Fibroblast of skin of scalp (primary cell): ENCODE measurements at places on chromosomes 1 and 21.

GRCh38 chr21:29271927-29272333, 26.8 kb upstream of the BACH1 start:
- DNase-seq = no peak

- peak; percentile 69 for DNase-seq
Observed at GRCh38 chr1:155218854-155219591, 10.5 kb downstream of the MTX1 start.

DNA sequence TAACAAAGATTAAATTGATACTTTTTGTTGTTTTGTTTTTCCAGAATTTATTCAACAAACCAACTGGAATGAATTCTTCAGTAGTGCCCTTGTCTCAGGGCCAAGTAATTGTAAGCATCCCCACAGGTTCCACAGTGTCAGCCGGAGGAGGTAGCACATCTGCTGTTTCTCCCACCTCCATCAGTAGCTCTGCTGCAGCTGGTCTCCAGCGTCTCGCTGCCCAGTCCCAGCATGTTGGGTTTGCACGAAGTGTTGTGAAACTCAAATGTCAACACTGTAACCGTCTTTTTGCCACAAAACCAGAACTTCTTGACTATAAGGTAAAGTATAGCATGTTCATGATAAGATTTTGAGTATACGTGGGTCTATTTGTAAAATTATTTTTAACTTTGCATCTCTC, 118.5 kb downstream of the ZMYM4 start:
- DNase-seq = no peak

DNA sequence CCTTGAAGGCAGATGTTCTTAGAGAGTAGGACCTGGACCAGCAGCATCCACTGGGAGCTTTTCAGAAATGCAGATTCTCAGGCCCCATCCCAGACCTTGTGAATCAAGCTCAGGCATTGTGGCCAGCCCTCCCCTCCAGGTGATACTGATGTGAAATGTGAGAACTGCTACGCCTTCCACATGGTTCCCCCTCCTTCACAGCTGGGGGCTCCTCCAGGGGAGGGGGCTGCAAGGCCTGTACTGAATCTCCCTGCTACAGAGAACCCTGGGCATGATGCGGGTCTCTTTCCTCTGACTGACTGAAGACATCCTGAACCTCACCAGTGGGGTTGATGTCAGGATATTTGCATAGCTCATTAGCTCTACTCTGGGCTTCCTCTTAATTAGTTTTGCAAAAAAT, 141.8 kb upstream of the CSF3R start:
- no peak for DNase-seq

- DNase-seq = peak; percentile 98
Observed at GRCh38 chr1:214551436-214552173, at the start of gene PTPN14. PTPN14 (minus strand) TSS chr1:214551602; CDS start chr1:214464803, 86,799 bp downstream.

DNA sequence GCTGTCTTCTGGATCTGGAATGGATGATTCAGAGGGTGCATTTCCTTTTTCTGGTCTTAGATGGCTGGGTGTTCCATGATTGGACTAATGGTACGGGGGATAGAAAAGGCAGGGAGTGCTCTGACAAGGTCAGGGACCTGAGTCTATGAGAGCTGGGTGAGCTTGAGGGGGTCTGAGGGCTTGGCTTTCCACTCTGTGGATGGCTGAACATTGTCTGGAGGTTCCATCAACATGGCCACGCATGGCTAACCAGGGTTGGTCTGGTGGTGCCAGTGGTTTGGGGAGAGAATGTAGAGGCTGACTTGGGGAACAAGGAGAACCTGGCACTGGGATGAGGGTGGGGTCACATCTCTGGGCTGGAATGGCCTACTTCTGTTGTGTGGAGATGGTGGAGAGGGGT, 41.5 kb upstream of the TSPAN2 start:
- no peak for DNase-seq

- no peak for DNase-seq
Observed at GRCh38 chr1:83762416-83762815, 236.5 kb downstream of the TTLL7 start.

GRCh38 chr1:9297831-9298230, 5.1 kb downstream of the SPSB1 start:
- no peak for DNase-seq

- DNase-seq = no peak
Observed at GRCh38 chr1:19070197-19070651, 113.7 kb upstream of the IFFO2 start.

- DNase-seq = no peak
Observed at GRCh38 chr1:45221716-45222115, 15.3 kb upstream of the ZSWIM5 start.

DNA sequence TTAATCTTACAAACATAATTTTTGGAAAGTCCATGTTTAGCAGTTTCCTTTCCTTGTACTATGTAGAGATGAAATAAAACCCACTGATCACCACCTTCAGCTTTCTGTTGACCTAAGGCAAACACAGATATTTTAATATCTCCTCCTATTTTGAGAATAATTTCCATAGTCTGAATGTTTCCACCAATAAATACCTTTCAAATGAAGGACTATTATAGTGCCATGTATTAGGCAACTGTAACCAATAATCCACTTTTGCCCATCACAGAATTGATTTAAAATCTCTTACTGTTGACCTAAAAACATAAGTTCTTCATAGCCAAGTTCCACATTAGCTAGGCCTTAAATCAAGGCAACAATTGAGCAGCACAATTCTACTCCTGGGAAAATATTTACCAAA, 1.8 kb downstream of the CDC42BPA start:
- no peak for DNase-seq

- no peak for DNase-seq
Observed at GRCh38 chr1:27632387-27633297, 2.3 kb downstream of the FGR start.

- no peak for DNase-seq
Observed at GRCh38 chr1:108556066-108556465, 3.8 kb upstream of the EEIG2 start.
